ENCODE measurements at places on chromosomes 7 and 10.

- peak; percentile 43 for DNase-seq
Observed at GRCh38 chr7:39353615-39354376, 212.4 kb upstream of the YAE1 start.

DNA sequence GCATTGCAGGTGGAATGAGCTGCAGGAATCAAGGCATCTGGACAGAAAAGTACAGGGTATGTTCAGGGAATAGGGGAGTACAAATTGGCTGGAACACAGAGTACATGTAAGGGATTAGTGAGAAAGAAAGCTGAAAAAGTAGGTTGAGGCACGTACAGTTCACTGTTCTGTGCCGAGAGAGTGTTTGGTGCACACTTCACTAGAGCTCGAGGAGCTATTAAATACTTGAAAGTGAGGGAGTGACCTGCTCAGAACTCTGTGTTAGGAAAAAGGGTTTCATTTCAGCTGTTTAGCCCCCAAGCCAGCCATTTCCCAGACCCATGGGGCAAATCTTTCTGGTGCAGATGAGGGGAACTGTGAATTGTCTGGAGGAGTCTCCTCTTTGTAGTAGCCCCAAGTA is 115.2 kb downstream of the TBXAS1 start:
- DNase-seq, result no peak

DNA sequence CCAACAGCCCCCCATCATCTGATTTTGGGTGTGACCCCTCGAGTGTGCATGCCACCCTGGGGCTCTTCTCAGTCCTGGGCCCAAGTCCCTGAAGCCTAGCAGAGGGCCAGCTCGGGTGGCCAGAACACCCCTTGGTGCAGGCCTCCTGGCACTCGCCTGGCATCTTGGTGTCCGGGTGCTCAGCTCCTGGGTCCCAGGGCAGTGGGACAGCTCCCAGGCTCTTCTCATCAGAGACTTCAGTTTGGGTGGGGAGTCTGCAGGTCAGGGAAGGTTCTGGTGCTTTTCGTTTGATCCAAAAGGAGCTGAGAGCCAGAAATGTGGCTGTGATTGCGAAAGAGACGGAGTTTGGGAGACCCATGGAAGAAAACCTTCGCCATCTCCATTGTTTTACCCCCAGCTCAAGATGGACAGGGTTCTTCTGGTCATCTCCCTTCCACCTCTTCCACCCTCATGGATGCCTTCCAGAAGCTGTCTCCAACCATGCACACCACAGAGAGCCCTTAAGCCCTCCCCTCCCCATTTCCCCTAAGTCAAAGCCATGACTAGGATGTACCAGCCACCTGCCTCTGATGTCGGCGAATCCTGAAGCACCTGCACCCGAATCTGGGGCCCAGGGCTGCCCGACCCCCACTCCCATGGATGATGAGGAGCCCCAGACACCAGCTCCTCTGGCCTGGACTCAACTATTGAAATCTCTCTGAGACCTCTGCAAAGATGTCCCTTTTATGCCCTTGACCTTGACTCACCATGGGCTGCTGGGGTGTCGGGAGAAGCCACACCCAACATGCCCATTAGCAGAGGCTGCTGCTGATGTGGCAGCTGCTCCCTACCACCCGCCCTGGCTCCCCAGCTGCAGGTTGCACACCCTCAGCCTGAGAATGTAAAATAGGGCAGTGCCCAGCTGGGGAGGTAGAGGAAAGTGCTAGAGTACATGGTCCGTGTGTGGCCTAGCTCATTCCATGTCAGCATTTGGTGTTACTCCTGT is 55.3 kb downstream of the ADCYAP1R1 start:
- DNase-seq, result peak; percentile 22

GRCh38 chr10:133122171-133122935 is 34.6 kb downstream of the ADGRA1 start:
- DNase-seq, result no peak

DNA sequence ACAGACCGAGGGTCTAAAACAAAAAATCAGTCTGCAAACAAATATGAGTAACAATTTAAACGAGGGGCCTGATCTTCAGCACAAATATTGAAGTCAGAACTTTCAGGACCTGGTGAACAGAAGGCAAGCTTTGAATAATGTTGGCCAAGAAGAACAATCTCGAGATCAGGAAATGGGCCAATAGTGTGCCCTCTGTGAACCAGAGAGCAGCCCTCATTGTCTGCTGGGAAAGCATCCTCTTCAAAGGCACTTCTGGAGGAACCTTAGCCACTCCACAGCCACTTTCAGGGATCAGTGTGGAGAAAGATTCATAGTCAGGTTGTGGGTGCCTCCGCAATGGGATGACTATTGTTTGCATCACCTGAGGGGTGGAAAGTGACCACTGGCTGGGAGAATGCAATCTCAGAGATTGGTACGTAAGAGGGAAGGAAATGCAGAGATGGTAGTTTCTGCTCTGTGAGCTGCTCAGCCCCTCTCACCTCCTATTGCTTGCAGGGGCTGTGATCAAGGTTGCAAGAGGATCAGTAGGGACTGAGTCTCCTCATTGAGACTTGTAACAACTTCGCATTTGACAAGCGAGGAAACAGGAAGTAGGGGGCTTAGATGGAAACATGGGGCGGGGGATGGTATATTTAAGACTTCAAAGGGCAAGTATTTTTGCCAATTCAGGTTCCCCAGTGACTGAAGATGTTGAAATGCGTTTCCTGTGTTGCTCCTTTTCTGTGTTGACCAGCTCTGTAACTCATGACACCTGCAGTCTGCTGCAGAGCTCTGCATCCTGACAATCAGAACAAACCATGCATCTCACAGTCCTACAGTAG is 28.4 kb upstream of the IFRD1 start:
- DNase-seq, result no peak

- no peak for DNase-seq
Observed at GRCh38 chr7:31070991-31071644, 19.0 kb downstream of the ADCYAP1R1 start.

DNA sequence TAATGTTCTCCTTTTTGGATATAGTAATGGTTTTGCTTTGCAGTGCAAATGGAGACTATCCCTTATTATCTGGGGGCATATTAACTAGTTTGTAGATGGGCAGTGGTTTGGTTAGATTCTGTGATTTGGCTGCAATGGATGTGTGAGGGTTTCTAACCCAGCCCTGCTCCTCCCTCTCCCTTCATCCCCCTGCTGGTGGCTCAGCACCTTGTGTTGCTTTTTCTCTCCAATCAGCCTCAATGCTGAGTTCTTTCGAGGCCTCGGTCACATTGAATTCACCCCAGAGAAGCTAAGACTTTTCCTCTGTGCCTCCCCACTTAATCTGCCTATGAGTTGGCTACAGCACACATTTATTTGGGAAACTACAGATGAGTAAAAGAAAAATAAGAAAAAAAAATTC is 120.0 kb downstream of the MALRD1 start:
- no peak for DNase-seq

DNA sequence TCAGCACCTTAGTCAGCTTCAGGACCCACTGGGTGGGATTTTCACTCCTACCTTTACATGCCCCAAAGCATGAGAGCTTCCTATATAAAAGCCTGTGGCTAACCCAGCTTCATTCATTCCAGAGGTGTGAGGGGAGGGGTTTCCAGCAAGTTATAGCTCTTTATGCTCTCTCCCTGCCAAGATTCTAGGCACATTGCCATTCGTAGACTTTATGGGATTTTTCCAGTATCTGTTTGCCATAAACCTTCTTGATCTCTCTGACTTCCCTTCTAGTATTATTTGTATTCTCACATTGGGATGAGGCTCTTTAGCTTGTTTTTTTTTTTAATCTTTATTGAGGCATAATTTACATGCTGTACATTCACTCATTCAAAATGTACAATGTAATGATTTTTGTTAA is 67.5 kb downstream of the POU6F2 start:
- DNase-seq, result no peak

- DNase-seq, result no peak
Observed at GRCh38 chr10:107425931-107426553, 261.5 kb upstream of the SORCS1 start.

DNA sequence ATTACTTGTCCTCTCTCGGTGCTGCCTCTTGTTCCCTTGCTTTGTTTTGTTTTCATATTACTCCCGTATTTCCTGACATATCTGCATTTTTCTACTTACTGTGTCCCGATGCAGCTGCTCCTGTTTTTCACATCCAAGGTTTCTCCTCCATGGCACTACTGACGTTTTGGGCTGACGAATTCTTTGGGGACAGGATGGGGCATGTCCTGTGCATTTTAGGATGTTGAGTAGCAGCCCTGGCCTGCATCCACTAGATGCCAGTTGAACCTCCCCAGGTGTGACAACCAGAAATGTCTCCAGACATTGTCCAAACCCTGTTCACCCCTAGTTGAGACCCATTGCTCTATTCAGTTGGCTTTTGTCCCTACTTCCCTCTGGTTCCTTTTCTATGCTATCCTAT is 12.4 kb downstream of the ZNF789 start:
- DNase-seq, result no peak

DNA sequence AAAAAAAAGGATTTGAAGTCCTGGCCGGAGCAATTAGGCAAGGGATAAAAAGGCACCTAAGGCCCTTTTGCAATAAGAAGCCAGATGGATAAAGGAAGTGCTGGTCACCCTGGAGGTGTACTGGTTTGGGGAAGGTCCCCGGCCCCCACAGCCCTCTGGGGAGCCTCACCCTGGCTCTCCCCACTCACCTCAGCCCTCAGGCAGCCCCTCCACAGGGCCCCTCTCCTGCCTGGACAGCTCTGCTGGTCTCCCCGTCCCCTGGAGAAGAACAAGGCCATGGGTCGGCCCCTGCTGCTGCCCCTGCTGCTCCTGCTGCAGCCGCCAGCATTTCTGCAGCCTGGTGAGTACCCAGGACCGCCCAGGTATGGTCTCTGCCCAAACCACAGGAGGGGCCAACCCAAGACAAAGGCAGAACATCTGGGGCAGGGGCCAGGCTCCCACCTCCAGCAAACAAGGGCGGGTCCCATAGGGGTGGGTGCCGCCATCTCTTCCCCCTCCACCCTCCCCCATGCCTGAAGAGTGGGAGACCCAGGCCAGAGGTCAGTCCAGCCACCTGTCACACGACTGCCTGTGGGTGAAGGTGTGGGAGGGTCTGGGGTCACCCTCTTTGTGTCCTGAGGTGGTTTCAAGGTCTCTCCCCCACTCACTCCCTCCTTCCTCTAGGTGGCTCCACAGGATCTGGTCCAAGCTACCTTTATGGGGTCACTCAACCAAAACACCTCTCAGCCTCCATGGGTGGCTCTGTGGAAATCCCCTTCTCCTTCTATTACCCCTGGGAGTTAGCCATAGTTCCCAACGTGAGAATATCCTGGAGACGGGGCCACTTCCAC is at the start of gene PILRB:
Gene PILRB, plus strand, starts transcription at position 91 of the 830 bp plus-strand sequence. Its CDS starts 186 bp downstream, at position 277.
- no peak for DNase-seq

GRCh38 chr7:33248671-33249070 is 119.3 kb downstream of the BBS9 start:
- DNase-seq, result no peak

- no peak for DNase-seq
Observed at GRCh38 chr7:131098527-131098926, 229.1 kb upstream of the MKLN1 start.

DNA sequence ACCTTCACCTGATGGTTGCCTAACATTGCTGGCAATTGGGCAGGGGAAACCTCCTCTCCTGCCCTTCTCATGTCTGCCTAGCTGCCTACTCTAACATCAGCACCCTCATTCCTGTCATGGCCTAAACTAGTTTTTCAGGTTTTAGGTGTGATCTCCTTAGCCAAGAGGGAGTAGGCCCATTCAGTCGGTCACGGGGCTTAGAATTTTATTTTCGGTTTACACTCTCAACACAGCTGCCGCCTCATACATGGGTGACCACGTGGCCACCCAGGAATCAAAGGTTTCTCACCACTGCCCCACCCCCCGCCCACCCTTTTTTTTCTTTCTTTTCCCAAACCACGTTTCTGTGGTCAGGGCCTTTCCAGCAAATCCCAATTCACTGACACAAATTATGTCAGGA is 97.2 kb downstream of the RALA start:
- DNase-seq, result no peak

- no peak for DNase-seq
Observed at GRCh38 chr7:131961054-131961680, 404.7 kb upstream of the PODXL start.

DNA sequence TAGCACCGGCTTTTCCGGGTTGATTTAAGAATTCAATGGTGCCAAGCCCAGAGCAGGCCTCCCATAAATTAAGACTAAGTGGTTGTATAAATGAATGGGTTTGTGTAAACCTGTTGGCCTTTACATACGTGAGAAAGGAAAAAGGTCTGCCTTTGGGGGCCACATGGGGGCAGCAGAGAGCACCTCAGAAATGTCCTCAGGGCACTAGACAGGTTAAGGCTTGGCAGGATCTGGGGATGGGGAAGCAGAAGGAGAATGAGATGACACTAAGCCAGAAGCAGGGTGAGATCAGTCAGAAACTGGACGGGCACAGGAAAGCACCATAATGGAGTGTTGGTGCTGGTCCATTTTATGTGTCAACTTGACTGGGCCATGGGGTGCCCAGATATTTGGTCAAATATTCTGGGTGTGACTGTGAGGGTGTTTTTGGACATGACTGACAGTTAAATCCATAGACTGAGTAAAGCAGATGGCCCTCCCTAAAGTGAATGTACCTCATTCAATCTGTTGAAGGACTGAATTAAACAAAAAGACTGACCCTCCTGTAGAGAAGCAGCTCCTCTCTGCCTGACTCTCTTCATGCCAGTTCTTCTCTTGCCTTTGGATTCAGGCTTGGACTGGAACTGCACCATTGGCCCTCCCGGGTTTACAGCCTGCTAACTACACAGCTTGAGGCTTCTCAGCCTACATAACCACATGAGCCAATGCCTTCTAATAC is 58.9 kb downstream of the FRMPD2 start:
- DNase-seq, result no peak

DNA sequence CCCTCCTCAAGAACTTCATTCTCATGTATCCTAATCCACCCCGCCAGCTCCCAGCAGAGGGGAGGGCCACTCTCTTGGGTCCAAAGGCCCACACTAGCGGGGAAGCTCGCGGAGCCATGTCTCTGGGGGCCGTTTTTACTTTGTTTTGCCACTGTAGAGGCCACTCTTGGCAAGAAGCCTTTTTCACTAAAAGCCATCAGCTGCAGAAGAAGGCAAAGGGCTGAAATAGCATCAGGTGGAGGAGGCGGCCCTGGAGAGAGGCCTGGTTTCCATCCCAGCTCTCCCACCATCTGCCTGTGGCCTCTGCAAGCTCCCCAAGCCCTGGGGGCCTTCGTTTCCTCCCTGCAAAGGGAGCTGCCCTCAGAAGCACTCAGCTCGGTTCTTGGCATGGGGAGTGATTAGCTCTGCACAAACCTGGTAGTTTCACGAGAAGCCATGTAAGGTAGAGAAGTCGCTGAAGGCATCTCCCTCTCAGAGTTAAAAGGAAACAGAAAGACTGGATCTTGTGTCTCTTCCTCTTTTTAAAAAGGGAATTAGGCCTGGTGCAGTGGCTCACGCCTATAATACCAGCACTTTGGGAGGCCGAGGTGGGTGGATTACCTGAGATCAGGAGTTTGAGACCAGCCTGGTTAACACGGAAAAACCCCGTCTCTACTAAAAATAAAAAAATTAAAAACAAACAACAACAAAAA is 70.3 kb downstream of the PARP12 start:
- no peak for DNase-seq

DNA sequence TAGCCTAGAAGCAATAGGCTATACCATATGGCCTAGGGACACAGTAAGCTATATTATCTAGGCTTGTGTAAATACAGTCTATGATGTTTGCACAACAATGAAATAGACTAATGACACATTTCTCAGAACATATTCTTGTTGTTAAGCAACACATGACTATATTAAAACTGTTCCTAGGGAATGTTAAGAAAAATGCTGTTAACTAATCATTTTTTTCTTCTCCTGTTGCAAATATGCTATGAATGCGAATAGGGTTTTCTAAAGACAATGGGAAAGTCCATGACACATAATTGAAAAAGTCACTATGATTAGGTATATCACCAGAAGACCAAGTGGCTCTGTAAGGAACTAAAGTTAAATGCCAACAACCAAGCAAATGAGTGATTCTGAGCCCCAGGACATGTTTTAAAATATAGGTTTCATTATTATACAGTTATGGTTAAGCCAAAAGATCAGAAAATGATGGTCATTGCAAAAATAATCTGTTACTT is 454.0 kb upstream of the SORCS1 start:
- no peak for DNase-seq
